ENCODE measurements at places on chromosomes 6 and 20.

DNA sequence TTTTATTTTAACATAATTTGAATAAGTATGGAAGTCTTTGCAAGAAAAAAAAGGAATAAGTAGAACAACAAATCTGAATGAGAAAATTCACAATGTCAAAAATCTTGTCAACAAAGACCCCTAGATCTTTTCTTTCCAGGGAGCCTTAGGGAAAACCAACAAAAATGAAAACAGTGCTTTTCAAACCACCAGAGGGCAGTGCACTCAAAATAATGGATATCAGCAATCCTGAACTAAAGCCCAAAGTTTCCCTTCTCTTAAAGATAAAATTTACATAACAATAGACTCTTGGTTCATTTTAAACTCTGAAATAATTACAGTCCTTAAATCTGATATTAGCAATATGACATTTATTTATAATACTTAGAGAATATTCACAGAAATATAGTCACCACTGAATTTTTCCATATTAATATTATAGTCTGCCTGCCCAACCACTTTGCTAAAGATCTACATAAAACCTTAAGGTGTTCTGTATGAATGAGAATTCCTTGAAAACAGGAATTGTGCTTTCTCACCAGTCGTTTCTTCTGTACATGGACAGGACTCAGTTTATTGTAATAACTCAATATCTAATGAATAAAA lies 105.3 kb upstream of the BMP5 start:
- no peak for DNase-seq

GRCh38 chr20:17168026-17168612 lies 58.7 kb upstream of the PCSK2 start:
- no peak for DNase-seq

- DNase-seq: no peak
These were observed 75.1 kb downstream of the SEL1L2 start for GRCh38 chr20:13915284-13915683.

DNA sequence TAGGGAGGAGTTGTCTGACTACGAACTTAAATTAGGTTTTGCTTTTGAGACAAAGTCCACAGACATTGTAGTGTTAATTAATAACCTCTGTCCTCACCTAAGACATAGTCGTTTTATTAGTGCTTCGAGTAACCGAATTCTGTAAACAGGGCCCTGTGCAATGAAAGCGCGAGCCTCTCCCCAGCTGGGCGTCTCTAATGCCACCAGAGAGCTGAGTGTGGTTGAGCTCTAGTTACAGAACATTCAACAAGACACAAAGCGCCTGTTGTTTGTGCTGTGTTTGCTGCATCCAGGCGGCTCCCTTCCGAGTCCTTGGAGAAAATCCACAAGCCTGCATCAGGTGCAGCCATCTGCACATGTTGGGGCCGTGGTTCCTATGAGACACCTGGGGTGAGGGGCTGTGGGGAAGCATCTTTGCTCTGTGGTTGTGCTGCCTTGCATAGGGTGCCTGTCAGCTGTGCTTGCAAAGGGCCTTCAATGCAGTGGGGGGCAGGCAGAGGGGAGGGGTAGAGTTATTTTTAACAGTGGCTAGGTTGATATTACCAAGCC lies 63.9 kb downstream of the CD164 start:
- DNase-seq: no peak

DNA sequence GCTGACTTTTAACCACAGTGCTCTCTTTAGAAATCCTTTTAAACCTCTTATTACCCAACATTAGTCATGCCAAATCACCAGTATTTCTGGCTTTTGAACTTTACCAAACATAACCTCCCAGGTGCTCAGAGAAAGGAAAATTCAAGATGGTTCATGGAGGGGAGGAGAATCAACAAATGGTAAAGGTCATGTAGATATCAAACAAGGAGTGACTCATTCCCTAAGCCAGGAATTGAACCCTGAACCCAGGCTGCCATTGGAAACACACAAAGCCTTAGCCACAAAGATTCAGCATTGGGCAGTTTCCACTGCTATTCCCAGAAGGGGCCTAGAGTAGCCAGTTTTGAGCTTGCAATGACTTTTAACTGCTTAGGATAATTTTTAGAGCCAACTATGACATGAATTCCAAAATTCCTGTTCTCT lies 21.6 kb upstream of the ENTPD6 start:
- DNase-seq: no peak

DNA sequence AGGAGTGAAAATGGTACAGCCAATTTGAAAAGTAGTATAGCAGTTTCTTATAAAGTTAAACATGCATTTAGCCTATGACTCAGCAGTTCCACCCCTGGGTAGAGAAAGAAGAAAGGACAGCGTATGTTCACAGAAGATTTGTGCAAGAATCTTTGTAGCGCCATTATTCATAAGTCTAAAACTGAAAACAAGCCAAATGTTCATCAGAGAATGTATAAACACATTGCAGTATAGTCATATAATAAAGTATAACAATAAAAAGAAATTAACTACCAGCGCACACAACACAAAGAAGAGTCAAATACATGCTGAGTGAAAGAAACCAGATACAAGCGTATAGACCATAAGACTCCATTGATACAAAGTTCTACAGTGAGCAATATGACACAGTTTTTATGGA lies 294.0 kb downstream of the SAMD5 start:
- no peak for DNase-seq

DNA sequence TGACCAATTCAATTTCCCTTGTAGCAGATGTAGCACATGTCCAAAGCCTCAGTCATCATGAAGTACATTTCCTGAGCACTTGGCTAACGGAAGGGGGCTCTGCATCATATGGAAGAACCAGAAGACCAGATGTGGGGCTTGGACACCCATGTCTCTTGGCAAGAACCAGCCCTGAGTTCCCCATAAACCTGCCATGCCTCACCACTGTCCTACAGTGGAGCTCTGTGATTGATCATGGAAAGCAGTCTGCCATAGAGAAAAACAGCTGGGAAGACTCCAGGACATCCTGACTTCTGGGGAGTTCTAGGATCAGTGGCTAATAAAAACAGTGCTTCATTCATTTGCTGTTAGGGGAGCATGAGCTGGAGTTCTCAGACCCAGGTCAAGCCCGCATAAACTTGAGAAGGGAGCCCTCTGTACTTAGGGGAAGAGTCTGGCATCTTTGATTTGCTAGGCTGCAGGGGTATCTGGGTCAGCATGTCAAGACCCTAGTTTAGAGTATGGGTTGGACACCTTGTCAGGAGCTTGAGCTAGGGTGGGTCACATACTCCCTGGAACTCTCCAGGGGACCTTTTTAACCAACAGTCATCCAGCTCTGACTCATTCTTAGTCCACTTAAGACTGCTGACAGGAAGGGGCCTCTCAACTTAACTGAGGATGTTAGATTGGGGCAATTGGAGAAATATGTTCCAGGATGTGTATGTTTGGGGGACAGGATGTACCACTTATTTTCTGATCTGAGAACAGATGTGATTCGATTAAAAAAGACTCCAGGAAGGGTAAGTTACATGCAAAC lies 26.3 kb upstream of the TRAM2 start:
- DNase-seq: no peak

DNA sequence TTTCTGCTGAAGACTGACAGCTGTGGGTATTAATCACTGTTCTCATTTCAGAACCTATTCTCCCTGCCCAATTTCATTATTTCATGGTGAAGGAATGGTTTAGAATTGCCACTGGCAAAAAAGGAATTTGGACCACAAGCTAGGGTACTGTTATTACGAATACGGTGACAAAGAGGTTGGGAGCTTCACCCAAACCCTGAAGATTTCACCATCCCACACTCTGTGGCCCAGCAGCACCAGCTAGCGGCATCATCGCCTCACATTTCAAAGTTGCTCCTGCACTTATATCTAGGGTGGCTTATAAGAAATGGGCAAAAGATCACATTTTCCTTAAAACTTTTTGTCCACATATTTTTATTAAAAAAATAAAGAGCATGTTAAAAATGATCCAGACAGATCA lies 236.1 kb downstream of the SYNDIG1 start:
- DNase-seq: no peak

GRCh38 chr6:90695316-90695715 lies 108.4 kb upstream of the MAP3K7 start:
- no peak for DNase-seq

GRCh38 chr20:49420811-49421295 lies 61.6 kb downstream of the KCNB1 start:
- DNase-seq: no peak

DNA sequence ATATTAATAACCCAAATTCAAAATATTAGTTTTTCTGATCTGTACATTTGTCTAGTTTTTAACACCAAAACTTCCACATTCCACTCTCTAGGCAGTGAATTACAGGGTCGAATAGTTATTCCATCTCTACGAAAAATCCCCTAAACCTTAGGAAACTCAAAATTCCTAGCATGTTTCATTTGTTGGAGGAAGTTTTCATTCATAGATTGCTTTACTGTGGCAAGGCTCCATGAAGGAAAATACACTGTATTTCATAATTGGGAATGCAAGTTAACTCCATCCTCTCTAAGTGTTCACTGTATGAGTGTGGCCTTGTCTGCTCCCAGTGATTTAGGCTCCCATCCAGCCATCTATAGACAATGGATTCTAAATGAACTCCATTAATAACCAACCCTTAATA lies 296.1 kb downstream of the TENT5A start:
- no peak for DNase-seq

DNA sequence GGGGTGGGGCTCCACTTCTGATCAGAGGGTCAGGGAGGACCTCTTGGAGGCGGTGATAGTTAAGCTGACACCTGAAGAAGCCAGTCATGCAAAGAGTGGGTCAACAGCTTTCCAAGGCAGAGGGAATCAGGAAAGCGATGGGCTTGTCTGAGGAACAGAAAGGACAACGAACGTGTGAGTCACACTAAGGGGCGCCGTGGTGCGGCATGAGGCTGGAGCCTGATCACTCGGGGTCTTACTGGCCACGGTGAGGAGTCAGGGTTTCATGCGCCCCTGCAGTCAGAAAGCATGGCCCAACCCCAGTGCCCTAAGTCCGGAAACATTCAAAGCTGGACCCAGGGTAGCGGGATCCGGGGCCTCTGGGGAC lies 50.6 kb upstream of the SLC32A1 start:
- DNase-seq: no peak

DNA sequence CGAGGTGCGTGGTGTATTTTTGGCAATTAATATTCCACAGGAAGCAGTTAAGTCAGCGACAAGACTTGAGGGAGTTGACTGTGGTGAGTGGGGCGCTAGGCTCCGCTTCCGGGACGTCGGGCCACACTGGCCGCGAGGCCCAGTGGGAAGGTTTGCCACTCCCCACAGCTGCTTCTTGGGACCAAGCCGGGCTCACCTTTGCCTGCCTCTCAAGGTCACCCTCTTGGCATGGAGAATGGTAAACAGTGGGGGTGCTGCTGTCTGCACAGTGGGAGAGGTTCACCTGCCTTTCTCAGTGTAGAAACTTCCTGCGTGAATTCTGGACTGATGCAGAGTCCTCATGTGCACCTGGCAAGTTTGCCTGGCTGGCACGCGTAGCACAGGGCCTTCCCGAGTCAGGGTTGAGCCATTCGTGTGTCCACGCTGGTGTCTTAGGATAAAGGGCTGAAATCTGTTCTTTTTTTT lies 6.4 kb downstream of the OSBPL2 start:
- DNase-seq: no peak

GRCh38 chr20:20992686-20993360 lies 113.3 kb downstream of the LINC00237 start:
- DNase-seq: no peak

DNA sequence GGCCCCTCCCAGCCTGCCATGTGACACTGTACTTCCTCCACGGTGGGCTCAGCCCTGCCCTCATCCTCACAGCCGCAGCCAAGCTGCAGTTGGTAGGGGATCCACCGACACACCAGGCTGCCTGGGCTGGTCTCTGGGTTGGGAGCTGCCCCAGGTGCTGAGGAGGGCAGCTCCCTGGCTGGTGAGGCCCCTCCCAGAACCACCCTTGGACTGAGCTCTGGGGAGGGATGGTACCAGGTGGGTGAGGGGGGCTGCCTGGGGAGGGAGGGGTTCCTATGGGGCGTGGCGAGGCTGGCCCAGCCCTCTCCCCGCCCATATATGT lies 185 bp upstream of the TNFRSF6B start:
- DNase-seq: peak; percentile 65
